ENCODE measurements at places on chromosomes 13 and 19. TPM values are rescaled to one million over a fixed set of nuclear protein-coding genes. Genes with fewer than 3 reads are reported as not detected.

CCDC70 gene
- total RNA-seq: not detected

PSG6 gene
- not detected for total RNA-seq

DNA sequence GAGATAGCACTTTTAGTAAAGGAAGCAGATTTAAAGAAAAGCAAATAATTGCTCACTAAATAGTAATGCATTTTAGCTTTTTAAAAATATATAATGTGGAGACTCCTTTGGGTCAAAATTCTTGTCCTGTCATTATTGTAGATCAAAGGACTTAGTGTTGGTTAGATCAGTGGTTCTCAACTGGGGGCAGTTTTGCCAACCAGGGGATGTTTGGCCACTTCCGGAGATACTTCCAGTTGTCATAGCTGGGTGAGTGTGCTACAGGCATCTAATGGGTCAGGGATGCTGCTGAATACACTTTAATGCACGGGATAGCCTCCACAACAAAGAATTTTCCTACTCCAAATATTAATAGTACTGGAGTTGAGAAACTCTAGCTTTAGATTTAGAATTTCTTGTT, 126.8 kb downstream of the LMO7 start:
- DNase-seq: no peak

CD33 gene
- 2.4 TPM for total RNA-seq

AMH gene
- not detected for total RNA-seq

DNA sequence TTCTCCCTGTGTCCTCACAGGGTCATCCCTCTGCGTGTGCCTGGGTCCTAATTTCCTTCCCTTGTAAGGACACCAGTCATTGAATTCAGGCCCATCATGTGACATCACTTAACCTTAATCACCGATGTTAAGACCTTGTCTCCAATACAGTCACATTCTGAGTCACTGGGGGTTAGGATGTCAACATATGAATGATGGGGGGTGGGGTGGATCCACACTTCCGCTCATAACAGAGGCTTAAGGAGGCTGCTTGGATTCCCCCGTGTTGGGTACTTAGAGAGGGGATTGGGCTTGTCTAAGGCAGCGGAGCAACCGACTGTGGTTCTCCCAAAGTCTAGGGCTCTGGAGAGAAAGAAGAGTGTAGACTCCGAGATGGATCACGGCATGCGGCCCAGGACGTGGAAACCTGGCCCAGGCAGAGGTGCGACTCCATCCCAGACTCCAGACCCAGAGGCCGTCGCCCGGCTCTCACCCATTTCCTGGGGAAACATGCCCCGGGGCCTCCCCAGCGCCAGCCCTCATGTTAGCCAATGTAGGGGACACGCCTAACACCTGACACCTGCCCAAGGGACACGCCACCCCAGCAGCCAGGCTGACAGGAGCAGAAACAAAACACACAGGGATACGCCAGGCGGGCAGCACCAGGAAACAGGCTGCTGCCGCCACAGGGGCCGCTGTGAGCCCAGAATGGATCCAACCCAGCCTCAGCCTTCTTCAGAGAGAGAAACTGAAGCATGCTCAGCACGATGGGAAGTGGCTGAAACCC, 17.1 kb upstream of the IGLON5 start:
- peak; percentile 26 for DNase-seq

ZNF667 gene
- total RNA-seq: 1.7 TPM

GRCh38 chr13:42617221-42617620, 43.3 kb downstream of the TNFSF11 start:
- no peak for DNase-seq

DNA sequence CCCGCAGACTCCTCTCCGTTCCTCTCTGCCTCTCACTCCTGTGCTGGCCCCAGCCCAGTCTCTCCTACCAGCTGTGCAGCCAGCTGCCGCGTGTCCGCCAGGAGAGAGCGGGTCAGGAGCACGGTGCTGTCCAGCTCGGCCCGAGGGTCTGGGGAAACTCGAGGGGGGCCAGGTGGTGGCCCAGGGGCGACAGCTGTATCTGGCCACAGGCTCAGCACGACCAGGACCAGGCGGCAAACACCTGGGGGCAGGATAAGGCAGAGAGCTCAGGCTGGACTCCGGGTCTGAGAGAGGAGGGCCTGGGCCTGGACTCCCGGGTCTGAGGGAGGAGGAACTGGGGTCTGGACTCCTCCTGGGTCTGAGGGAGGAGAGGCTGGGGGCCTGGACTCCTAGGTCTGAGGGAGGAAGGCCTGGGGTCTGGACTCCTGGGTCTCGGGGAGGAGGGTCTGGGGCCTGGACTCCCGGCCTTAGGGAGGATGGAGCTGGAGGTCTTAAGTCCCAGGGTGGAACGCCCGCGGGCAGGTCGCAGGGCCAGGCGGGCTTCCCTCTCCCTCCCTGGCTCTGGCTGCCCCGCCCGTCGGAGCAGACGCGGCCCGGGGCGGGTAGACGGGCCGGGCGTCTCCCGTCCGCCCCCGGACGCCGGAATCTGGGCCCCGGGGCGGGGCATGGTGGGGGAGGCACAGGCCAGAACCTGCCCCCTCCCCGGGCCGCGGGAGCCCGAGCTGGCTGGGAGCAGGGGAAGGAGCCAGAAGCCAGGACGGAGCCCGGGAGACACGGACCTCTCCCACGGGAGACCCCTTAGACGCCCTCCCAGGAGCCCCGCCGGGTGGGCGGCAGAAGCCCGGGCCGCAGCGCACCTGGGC, 1.3 kb downstream of the IL11 start:
- peak; percentile 77 for DNase-seq

- no peak for DNase-seq
Observed at GRCh38 chr13:108166078-108166477, 49.3 kb downstream of the LIG4 start.

DNA sequence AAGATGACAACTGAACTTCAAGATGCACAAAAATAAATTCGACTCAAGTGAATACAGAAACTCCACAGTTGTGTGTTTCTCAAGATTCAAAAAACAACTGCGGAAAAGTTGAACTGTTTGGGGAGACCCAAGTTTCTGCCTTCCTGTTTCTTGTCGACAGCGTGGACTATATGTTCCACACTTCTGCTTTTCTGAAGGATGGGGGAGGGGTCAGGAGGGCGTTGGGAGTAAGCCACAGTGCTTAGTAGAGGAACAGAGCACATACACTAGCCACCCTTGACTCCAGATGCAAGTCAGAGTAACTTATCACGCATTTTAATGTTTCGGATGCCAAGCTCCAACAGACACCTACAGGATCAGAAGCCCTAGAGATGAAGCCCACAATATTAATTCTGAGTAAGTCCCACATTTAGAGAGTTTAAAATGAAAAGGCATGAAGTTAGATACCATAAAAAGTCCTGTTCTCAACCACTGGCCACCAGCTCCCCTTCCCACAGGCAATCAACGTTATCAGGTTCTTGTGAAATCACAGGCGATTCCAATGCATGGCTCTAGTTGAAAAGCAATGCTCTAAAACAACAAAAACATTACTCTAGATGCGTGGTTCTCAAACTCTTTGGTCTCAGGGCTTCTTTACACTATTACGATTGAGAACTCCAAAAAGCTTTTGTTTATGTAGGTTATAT, 4.2 kb downstream of the TUBGCP3 start:
- no peak for DNase-seq

- DNase-seq: no peak
Observed at GRCh38 chr19:19271828-19272599, 1.1 kb downstream of the TM6SF2 start.

SERPINE3 gene
- total RNA-seq: not detected

DNA sequence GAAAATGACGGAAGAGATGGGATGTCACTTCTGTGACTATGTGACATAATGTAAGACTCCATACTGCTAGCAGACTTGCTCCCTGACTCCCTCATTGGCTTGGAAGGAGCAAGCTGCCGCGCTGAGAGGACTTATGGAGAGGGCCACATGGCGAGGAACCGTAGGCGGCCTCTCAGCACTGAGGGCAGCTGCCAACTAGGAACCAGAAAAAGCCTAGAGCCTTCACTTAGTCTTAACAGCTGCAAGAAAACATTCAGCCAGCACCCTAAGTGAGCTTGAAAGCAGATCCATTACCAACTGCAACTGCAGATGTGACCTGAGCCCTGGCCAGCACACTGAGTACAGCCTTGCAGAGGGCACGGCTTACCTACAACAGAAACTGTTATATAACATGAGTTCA, 33.9 kb downstream of the USP12 start:
- no peak for DNase-seq

ELSPBP1 gene
- not detected for total RNA-seq

DNA sequence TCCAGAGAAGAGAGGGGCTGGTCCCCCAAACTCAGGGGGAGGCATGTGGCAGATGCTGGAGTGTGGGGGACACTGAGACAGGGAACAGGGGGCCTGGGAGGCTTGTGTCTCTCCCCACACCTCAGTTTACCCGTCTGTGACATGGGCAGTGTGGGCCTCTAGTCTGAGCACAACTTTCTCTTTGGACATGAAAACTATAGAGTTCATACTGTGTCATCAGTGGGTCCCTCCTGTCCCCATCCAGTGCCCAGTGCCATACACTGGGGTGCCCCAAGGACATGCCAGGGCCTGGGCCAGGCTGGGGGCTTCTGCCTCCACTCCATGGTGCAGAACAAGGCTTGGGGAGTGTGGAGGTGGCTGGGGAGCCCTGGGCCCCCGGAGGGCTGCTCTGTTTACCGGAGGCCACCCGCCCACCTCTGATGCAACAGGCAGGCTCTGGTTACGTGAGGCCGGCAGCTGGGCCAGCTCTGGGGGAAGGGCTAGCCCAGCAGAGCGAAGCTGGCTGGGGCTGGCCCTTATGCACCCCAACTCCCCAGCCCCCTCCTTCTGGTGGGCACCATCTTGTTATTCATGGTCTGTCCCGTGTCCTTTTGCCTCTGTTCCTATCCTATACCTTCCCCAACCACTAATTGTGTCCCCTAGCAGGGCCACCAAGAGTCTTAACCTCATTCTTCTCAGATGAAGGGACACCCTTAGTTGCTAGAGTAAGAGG, 1.9 kb upstream of the MEF2B start:
- no peak for DNase-seq

DNA sequence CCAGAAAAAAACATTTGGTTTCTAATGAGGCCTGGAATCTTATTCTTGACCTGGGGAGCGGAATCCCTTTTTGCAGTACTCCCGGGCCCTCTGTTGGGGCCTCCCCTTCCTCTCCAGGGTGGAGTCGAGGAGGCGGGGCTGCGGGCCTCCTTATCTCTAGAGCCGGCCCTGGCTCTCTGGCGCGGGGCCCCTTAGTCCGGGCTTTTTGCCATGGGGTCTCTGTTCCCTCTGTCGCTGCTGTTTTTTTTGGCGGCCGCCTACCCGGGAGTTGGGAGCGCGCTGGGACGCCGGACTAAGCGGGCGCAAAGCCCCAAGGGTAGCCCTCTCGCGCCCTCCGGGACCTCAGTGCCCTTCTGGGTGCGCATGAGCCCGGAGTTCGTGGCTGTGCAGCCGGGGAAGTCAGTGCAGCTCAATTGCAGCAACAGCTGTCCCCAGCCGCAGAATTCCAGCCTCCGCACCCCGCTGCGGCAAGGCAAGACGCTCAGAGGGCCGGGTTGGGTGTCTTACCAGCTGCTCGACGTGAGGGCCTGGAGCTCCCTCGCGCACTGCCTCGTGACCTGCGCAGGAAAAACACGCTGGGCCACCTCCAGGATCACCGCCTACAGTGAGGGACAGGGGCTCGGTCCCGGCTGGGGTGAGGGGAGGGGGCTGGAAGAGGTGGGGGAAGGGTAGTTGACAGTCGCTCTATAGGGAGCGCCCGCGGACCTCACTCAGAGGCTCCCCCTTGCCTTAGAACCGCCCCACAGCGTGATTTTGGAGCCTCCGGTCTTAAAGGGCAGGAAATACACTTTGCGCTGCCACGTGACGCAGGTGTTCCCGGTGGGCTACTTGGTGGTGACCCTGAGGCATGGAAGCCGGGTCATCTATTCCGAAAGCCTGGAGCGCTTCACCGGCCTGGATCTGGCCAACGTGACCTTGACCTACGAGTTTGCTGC, at the start of gene ICAM4:
ICAM4 (plus strand) TSS at position 153 of the 935 bp plus-strand sequence; CDS start at position 211, 58 bp downstream.
- DNase-seq: no peak

ZNF417 gene
- 9.5 TPM for total RNA-seq

GRCh38 chr19:49938662-49939061, 9.4 kb upstream of the NUP62 start:
- no peak for DNase-seq

DNA sequence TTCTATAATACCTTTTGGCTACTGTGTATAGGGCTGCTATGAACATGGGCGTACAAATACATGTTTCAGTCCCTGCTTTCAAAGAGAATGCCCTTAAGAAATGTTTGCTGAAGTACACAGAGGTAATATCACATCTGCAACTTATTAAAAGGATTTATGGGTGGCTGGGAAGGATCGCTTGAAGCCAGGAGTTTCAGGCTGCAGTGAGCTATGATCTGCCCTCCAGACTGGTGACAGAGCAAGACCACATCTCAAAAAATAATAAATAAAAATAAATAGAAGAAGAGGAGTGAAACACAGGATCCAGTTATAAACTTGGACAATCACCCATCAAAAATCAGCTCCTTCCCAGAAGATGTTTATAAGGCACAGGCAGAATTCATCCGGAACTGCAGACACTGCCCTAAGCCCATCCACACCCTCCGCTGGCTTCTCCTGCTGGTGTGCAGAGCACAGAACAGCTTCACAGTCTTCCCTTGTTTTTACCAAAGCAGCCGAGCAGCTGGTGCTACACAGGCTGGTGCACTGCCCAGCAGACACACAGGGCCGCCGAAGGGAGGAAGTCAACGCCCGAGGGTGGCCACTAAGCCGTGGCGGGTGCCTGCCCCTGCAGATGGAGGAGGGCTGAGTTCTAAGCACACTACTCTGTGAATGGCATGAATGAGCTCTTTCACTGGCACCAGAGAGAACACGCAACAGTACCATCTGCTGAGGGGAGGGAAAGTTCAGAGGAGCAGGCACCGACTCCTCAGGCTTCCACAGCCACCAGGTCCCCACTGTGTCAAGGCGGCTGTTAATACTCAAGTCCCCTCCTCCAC, 44.0 kb downstream of the BRD4 start:
- peak; percentile 91 for DNase-seq

MBD3 gene
- total RNA-seq: 63.2 TPM

GRCh38 chr13:40559915-40560314, 106.5 kb downstream of the FOXO1 start:
- no peak for DNase-seq

- no peak for DNase-seq
Observed at GRCh38 chr13:73810647-73811046, 323.6 kb downstream of the KLF12 start.

- no peak for DNase-seq
Observed at GRCh38 chr19:15905026-15905425, 7.2 kb upstream of the CYP4F2 start.

EFNB2 gene
- 11.6 TPM for total RNA-seq

DNA sequence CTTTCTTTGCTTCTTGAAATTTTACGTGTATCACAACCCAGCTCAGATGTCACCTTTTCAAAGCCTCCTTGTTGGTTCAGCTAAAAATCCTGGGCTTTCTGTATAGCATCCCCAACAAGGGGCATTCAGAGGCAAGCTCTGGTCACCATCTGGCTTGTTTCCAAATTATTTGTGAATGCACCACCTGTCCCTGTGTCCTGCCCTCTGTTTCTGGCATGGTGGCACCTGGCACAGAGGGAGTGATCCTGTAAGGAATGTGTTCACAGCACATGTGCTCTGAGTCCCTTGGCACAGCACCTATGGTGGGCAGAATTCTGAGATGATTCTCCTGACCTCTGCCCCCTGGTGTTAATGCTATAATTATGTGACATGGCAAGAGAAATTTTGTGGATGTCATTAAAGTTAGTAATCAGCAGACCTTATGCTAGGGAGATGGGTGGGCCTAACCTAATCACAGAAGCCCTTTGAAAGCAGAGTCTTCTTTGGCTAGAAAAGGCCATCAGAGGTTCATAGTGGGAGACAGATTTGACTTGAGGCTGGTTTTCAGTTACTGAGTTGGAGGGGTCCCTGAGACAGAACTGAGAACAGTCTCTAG, 76.3 kb downstream of the ZNF429 start:
- no peak for DNase-seq
